ENCODE measurements at places on chromosomes 13 and 19.

DNA sequence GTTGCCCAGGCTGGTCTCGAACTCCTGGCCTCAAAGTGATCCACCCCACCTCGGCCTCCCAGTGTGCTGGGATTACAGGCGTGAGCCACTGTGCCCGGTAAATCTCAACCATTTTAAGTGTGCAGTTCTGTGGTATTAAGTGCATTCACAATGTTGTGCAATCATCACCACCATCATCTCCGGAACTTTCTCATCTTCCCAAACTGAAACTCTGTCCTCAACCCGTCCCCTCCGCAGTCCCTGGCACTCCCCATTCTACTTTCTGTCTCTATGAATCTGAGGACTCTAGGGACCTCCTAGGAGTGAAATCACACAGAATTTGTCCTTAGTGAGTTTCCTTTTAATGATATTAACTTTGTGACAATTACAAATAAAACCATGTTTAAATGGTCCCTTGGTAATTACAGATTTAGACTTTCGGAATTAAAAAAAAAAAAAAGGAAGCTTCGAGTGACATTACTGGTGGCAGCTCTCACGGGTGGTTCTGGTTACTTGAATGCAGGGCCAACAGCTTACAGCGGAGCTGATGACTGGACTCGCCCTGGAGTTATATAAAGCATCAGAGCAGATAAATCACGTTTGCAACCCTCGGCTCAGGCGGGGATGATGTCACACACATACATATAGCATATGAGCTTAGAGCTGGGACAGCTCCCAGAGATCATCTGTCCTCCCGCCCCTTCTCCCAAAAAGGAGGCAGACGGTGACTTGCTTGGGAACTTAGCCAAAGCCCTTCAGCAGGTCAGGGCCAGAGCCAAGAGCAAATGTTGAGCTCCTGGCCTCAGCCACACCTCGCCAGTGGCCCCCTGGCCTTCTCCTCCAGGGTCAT lies 89.8 kb downstream of the ZNF557 start:
- peak; percentile 80 for DNase-seq

- peak; percentile 31 for DNase-seq
Observed at GRCh38 chr13:28442839-28443238, 52.1 kb downstream of the FLT1 start.

GRCh38 chr13:29924482-29925350 lies 74.3 kb upstream of the UBL3 start:
- DNase-seq, result no peak

GRCh38 chr19:45448887-45449299 lies 18.9 kb upstream of the FOSB start:
- no peak for DNase-seq

- DNase-seq, result no peak
Observed at GRCh38 chr13:80787604-80788003, 446.7 kb upstream of the SPRY2 start.

DNA sequence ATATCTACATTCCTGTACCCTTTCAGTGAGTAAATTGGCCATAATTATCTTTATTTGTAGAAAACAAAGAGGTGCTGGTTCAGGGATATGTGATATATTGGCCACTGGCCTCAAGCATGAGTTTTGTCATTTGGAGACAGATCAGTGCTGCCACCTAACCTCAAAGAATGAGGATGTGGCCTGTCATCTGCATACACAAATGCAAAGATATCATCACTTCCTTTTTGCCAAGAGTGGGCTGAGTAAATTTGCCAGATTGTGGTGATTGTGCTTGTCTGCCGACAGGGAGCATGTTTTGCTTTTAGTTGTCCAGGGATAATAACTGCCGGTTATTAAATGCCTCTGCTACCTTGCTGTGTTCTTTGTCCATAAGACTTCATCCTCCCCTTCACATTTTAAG lies 44.2 kb downstream of the WASF3 start:
- no peak for DNase-seq

GRCh38 chr13:45368571-45368970 lies 27.6 kb upstream of the TPT1 start:
- no peak for DNase-seq

- no peak for DNase-seq
Observed at GRCh38 chr13:112639521-112639920, 50.3 kb upstream of the ATP11A start.

- no peak for DNase-seq
Observed at GRCh38 chr19:47492571-47493377, 8.8 kb upstream of the KPTN start.

DNA sequence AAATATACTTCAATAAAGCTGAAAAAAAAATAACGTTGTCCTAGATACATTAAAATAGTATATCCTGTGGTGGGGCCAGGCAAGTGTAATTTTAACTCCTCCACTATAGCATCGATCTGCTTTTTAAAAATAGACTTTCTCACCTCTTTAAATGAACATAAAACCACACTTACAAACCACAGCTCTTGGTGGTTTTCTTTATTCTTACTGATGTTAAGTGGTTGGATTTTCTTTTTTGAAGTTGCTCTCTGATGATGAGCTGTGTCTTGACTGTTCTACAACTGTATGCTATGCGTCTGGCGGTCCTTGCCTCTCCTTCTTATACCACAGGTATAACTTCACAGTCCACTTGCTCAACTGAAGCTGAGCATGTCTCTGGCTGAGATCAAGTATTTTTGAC lies 721.5 kb upstream of the KLHL1 start:
- DNase-seq, result no peak

GRCh38 chr19:7732045-7732444 lies at the start of gene CLEC4G:
Gene CLEC4G (minus strand): TSS chr19:7732110. CDS start chr19:7732102, 8 bp downstream.
- DNase-seq, result no peak

GRCh38 chr13:102400675-102401145 lies 1.1 kb downstream of the FGF14 start:
- peak; percentile 37 for DNase-seq

GRCh38 chr13:58850161-58850560 lies 1218.6 kb downstream of the PCDH17 start:
- no peak for DNase-seq

DNA sequence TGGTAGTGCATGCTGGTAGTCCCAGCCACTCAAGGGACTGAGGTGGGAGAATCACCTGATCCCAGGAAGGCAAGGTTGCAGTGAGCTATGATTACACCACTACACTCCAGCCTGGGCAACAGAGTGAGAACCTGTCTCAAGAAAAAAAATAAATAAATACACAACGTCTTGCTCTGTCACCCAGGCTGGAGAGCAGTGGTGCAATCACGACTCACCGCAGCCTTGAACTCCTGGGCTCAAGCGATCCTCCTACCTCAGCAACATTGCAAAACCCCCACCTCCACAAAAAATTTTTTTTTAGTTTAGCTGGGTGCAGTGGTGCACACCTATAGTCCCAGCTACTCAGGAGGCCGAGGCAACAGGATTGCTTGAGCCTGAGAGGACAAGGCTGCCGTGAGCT lies 8.8 kb downstream of the TPM4 start:
- no peak for DNase-seq

DNA sequence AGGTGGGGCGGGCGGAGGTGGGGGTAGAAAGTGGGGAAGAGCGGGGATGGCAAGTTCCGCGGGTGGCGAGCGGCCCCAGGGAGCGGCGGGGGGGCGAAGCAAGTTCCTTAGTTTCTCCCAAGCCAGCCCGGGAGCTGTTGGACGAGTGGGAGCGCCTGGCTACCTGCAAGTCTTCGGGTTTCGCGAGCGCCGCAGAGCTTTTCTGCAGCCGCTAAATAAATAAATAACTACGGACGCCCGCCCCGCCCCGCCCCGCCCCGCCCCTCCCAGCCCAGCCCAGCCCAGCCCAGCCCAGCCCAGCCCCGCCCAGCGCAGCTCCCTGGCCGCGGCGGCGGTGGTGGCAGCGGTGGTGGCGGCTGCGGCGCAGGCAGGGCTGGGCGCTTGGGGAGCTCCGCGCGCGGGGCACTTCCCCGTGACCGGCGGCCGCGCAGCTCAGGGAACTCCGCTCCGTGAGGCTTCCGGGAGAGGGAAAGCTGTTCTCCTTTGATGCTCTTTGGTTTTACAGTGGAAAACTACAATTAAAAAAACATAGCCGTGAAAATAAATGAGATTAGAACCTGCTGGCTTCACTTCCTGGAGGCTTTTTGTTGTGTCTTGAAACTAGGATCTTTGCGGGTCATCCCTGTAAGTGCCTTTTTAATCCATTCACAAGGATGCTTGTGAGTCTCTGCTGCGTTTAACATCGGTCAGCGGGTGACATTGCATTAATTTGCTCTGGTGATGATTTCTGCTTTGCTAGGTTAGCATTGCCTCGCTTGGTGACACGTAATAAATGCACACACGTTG lies at the start of gene UBE2L5:
TSS of gene UBE2L5 (plus strand) at position 440 of the 786 bp plus-strand sequence. CDS start 5,498 bp downstream, outside the sequence.
- DNase-seq, result peak; percentile 90

DNA sequence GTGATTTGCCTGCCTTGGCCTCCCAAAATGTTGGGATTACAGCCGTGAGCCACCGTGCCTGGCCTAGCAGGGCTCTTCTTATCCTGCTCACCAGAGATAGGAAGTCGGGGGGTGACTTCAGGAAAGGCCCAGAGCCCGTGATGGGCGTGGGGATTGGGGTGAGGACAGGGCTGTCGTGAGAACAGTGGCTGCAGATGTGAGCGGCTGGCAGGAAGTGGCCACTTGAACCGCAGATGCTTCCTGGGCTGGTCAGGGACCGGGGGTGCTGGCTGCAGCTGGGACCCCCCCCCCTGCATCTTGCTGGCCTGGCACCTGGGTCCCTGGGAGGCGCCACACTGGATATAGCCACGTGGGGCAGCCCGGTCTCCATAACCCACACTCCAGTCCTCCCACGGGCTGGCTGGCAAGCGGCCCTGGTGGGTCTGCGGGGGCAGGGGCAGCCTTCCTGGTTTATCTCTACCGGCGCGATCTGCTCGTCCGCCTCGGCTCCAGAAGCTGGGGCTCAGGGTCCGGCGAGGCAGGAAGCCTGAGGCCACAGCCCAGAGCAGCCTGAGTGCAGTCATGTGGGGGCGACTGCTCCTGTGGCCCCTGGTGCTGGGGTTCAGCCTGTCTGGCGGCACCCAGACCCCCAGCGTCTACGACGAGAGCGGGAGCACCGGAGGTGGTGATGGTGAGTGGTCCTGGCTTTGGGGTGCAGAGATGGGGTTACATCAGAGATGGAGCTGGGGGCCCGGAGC lies at the start of gene F2RL3:
TSS of gene F2RL3 (plus strand) at position 371 of the 737 bp plus-strand sequence. CDS start at position 562, 191 bp downstream.
- DNase-seq, result peak; percentile 68
